Endodermal cell (in vitro differentiated cells): ENCODE measurements at places on chromosomes 7 and 10. TPM values are rescaled to one million over a fixed set of nuclear protein-coding genes. Genes with fewer than 3 reads are reported as not detected.
A peak's percentile ranks its signal among the peaks of the same experiment; 100 is the strongest.

DNA sequence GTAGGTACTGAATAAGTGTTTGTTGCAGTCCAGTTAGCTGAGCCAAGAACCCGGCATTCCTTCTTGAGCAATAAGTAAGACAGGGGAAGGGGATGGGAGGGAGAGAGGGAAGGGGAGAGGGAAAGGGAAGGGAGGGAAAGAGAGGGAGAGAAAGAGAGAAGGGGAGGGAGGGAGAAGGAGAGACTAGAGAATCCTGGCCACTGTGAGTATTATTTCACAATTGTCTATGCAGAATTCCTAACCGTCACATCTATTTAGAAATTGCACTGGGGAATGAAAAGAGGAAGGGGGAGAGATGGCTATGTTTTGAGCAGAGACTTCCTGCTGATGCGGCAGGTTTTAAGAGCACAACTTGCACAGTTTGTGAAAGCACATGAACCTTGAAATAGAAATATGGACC is 251.4 kb upstream of the ZMIZ1 start:
- DNase-seq = no peak

- DNase-seq = peak; percentile 47
These were observed 11.4 kb upstream of the AKR1D1 start for GRCh38 chr7:138064856-138065357.

- DNase-seq = peak; percentile 24
These were observed 33.2 kb upstream of the MXI1 start for GRCh38 chr10:110174201-110174600.

Gene DDC
- total RNA-seq = 0.84 and 1.1 TPM in 2 replicates

- no peak for DNase-seq
These were observed 55.3 kb upstream of the YAE1 start for GRCh38 chr7:39510864-39511354.

- no peak for DNase-seq
These were observed 38.5 kb upstream of the EBF3 start for GRCh38 chr10:130002606-130003005.

GRCh38 chr7:130358471-130358870 is 13.9 kb downstream of the CPA5 start:
- peak; percentile 21 for DNase-seq

GRCh38 chr7:45138433-45139267 is 18.9 kb upstream of the RAMP3 start:
- DNase-seq = no peak

DNA sequence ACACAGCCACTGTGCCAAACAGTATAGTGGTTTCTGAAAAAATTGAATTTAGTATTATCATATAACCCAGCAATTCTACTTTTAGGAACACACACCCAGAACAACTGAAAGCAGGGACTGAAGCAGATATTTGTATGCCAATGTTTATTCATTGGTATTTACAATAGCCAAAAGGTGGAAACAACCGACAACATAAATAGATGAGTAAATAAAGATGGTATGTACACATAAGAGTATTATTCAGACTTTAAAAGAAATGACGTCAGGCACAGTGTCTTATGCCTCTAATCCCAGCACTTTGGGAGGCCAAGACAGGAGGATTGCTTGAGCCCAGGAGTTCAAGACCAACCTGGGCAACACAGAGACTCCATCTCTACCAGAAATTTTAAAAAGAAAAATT is 7.2 kb downstream of the CDCA7L start:
- DNase-seq = no peak

DNA sequence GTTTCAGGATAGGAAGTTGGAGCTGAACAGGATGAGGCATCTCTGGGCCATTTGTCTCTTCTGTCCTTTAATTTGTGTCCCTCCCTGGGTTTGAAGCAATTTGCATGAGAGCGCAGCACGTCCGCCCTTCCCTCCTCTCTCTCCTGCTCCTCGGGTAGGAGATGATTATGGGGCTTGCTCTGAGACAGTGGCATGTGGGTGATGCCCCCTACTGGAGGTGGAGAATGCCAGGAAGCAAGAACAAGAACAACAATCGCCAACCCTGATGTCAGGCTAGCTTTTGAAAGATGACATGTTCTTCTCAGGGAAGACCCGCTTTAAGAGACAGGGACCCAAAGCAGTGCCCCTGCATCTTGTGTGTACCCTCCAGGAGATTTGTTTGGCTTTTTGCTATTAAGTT is 63.9 kb upstream of the LOXL4 start:
- DNase-seq = peak; percentile 88

- DNase-seq = no peak
These were observed 579.0 kb upstream of the DPP6 start for GRCh38 chr7:153473185-153473584.

DNA sequence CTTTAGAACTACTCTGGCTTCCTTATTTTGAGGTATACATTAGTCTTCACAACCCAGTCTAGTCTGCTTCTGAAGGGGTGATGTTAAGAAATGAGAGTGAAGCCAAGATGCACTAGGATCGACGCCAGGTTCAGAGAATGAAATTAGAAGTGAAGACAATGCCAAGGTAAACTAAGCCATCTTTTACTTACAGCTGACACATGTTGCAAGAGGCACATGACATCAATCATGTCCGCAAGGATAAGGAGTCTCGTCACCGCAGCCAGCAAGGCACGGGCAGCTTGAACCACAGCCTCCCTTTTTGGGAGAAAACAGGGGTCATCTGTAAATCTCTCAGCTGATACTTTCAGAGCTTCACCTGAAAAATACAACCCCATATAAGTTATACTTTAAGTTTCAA is 156.7 kb downstream of the CTNNA3 start:
- DNase-seq = peak; percentile 36

Gene ABCC2
- 0.22 and 0.70 TPM in 2 replicates for total RNA-seq

Gene RPP38
- total RNA-seq = 12.7 to 24.8 TPM (median 22.5 TPM) in 3 replicates

Gene TRIL
- total RNA-seq = 3.3 TPM in 2 replicates

Gene PNLIPRP3
- not detected in 2 replicates for total RNA-seq

Gene CRHR2
- total RNA-seq = not detected in 2 replicates

Gene BMPER
- total RNA-seq = 46.3 and 72.2 TPM in 2 replicates

Gene LIPN
- total RNA-seq = not detected in 3 replicates

DNA sequence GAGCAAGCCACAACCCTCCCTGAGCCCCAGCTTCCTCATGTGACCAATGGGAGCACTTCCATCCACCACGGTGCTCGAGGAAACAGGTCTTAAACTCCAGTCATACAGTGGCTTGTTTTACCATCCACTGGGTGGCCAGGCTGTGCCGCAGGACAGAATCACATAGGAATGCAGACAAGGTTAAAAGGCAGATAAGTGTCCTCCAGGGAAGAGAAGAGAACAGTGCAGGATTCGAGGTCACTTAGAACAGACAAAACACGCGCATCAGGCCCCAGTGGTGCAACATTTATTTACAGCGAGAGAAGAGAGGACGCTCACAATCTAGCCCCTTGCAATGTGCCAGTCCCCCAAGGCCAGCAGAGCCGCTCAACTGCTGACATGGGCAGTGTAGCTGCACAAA is 92.8 kb downstream of the TMEM130 start:
- no peak for DNase-seq

GRCh38 chr10:110163192-110163773 is 44.1 kb upstream of the MXI1 start:
- peak; percentile 74 for DNase-seq
